GM12864 (cell line): ENCODE measurements at places on chromosomes 5 and 9.

DNA sequence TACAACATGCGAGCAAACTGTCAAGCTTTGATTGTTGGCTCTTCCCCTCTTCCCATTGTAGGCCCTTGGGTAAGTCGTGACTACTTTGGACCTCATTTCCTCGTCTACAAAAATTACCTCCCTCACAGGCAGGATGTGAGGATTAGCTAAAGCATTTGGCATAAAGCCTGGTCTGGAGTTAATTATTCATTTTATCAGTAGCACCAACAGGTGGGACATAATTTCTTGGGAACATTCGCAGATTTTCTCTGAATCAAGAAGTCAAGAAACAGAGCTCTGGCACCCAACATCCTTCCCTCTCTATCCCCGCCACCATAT is 39.9 kb upstream of the SEMA6A start:
- DNase-seq: no peak

DNA sequence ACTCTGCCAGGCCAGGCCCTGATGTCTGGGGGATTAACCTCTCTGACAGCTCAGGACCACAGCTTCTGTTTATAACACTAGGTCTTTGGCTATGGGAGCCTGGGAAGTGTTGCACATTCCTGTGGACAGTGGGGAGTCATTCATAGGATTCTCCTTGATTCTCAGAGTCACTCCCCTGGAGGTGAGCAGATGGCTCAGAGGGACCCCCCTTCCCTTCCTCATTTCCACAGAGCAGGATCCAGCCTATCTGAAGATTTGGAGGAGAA is 60.2 kb downstream of the NRG2 start:
- DNase-seq: no peak

DNA sequence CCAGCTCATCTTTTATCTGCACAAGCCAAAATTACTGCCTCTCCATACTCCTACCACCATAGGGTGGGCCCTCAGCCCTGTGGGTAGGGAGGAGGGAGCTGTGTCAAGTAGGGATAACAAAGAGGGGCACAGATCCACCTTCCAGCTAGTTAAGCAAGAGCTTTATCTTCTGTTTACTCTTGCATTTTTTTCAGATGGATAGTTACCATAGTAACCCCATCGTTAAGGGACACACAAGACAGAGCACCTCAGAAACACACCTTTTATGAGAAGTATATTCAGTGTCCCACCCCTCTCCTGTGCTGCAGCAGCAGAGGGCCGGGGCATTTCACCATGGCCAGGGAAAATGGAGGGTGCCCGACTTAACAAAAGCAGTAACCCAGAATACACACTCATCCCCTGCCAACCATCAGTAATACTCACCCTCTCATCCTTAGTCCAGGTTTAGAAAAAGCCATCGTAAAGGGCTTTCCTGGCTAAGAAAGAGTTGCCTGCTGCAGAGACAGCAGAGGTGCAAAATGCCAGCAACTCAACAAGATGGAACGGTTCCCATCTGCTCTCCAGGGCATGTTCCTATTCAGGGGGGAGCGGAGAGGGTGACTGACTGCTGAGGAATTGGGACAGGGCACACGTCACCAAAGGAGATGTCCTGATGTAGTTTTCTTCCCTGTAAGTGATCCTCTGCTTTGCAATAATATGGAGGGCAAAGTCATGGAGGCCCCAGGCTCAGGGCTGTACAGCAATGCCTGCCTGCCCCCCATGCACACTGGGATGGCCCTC is 25.1 kb downstream of the MACROH2A1 start:
- DNase-seq: no peak

GRCh38 chr9:24096756-24097155 is 270.7 kb upstream of the ELAVL2 start:
- no peak for DNase-seq

GRCh38 chr5:99010294-99010693 is 81.5 kb upstream of the CHD1 start:
- no peak for DNase-seq

DNA sequence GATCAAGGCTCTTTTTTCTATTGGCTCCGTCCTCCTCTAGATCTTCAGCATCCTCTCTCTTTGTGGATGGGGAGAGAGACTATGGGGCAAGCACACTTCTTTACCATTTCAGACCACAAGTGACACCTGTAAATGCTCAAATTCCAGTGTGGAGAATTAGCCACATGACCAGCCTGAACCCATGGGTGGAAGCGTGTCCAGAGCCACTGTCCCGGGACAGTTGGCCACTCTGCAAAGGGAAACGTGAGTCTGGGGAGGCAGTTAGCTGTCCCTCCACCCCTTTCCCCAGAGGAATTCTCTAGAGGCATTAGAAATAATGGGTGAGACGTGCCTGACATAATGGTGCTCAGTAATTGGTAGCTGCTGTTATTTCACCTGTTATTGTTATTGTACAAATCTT is 40.9 kb downstream of the AMBP start:
- no peak for DNase-seq

DNA sequence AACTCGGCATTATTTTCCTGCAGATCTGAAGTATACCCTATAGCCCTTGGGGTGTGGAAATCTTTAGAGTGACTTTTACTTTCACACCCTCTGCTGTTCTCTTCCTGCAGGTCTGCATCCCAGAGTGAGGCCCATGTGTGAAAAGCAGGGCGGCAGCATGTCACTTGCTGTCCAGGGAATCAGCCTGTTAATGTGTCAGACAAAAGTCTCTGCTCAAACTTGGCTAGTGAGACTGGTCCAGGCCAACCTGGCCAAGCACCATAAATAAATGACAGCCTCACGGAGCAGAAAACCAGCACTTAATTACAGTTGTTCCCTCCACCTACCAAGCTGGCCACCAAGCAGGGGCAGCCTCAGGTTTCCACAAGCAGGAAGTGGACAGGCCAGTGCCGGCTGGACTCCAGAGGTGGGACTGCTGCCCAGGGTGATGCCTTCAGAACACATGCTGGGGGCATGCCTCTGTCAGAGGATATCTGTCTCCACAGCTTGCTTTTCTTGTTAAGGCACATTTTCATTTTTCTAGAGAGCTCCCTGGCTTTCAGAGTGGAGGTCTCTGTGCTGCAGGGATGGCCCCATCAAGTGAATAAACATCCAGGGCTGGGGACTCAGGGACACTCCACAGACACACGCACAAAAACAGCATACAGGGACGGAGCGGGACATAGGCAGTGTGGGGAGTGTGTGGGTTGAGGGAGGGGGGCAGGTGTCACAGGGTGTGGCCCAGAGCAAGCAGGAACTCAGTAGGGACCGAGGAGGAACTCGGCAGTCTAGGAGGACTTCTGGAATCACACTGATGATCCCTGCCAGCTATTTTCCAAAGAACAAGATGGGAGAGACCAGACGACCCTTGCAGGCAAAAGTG is 243.8 kb upstream of the IRX1 start:
- no peak for DNase-seq

GRCh38 chr9:114143234-114143633 is 12.1 kb upstream of the COL27A1 start:
- no peak for DNase-seq

GRCh38 chr5:21071421-21071820 is 1083.4 kb upstream of the CDH18 start:
- no peak for DNase-seq

DNA sequence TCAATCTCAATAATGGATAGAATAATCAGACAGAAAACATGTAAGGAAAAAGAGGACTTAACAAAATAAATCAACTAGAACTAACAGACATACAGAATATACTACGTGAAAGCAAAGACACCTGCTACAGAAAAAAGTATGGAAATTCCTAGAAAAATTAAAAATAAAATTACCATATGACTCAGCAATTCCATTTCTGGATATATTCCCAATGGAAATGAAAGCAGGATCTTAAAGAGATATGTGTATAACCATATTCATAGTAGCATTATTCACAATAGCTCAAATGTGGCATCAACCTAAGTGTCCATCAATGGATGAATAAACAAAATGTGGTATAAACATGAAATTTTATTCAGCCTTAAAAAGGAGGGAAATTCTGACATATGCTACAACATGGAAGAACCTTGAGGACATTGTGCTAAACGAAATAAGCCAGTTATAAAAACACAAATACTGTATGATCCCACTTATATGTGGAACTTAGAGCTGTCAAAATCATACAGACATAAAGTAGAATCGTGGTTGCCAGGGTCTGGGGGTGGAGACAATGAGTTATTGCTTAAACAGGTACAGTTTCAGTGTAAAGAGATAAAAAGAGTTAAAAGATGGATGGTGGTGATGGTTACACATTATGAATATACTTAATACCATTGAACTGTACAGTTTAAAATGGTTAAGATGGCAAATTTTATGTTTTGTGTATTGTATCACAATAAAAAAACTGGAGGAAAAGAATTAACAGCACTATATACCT is 6.9 kb downstream of the PLAA start:
- no peak for DNase-seq

DNA sequence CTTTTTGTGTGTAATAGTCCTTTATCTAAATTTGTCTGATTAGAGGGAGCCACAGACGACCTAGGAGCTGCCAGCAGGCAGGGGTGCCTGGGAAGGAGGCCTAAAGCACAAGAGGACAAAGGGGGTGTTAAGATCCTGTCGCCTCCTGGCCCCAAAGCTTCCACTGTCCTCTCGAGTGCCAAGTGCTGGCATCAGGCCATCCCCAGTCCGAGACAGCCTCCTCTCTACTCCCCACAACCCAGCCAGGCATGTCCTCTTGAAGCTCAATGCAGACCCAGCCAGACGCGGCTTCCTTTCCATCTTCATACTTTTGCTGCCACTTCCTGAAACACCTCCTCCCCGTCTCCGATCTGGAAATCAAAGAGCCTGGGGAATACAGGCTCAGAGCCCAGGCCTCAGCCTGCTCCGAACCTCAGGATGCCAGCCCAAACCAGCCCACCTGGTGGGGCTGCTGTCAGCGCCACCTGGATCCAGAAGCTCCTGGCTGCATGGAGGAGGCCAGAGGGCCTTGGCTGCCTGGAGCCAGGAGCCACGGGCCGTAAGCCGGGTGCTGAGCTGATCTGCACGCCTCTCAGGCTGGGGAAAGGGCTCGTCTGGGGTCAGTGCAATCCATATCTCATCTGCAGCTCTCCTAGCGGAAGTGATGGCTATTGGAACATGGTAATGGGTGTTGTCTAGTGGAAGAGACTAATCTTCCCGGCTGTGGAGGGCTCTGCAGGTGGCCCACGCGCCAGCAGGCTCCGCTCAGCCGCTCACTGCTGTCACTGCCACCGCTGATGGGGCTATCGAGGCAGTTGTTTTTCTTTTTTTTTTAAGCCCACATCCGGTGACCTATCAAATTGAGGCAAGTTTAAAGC is 60.2 kb upstream of the FUBP3 start:
- no peak for DNase-seq

DNA sequence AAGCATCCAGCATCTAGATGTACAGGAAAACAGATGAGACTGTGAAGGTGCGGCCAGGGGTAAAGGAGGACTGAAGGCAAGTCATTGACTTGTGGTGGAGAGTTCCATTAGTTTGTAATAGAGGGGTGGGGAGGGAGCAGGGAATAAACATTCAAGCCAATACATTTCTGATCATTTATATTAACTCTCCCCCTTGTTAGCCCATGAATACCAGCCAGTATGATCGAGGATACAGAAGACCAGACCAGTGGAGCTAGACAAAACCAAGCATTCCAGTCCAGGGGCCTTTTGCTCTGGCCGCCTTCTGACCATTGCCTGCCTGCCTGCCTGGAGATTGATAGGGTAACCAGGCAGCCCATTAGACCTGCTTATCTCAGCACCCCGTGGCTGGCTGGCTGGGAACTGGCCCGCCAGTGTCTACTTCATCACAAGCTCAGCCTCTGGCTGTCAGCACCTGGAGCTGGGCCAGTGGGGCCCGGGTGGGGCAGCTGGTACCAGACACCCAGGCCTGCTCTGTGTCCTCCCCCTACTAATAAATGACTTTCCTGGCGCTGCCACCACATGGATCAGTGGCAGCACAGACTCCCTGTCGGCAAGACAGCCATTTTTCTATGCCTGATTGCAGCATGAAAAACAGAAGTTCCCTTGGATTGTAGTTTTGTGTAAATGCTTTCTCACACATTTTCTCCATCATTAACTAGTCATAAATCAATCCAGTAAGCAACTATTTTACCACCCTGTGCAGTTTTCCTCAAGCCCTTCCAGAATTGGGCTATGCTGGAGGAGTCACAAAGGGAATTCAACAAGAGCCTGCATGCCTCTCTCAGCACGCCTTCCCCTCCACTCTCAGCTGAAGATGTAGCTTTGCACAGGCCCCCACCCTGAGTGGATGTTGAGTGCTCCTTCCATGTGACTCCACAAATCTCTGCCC is 181.3 kb downstream of the SNCAIP start:
- no peak for DNase-seq

DNA sequence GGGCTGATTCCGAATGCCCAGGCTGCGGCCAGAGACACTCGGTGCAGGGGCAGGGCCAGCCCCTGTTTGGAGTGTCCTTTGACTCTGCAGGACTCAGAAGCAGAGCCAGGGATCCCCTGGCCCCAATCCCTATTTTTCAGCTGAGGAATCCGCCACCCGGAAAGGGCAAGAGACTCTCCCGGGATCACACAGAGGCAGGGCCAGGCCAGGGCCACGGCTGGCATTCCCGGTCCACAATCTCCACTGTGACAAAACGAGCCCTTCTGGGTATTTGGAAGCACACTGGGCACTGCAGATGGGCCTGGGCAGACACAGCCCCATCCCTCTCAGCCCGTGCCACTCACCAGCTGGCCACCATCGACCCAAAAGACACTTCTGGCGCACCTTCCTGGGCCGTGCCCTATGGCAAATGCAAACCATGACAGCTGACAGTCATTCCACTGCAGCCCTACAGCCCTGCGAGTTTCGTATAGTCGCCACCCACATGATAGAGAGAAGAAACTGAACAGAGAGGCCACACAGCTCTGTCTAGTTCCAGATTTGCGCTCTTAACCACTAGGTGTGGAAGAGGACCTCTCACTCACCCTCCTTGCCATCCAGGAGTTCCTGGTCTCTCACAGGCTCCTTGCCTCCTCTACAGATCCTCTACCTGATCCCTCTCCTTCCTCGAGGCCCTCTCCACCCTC is 13.3 kb downstream of the NR5A1 start:
- DNase-seq: peak; percentile 27

DNA sequence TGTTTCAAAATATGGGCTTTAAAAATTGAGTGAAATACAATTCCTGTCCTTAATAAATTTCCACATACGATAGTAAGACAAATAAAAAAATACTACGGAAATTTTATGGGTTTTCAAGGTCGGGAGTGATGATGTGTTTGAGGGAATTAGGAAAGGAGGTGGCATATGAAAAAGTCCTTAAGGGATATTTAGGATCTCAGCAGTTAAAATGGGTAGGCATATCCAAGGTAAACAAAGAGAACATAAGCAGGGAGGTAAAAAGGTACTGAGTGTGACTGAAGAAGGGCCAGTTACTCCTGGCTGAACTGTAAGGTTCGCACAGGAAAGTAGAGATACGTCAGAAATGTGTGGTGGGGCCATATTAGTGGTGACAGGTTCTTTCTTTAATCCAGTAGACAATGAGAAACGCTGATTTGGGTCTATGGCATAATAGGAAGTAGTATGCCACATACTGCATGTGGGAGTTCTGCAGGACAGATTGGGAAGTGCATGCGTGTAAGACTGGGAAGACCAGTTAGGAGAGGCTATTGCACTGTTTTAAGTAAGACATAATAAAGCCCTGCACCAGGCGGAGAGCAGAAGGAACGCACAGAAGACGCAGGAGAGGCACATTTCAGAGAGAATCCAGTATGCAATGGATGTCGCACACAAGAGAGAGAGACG is 937 bp upstream of the HMGCR start:
- DNase-seq: no peak
